Pancreas (tissue), 10 donors: ENCODE measurements at places on chromosomes 3 and 15. TPM values are rescaled to one million over a fixed set of nuclear protein-coding genes. Genes with fewer than 3 reads are reported as not detected.

Gene C2CD4A
- polyA plus RNA-seq: 2.2 TPM

Gene SMCO1
- 0.05 TPM for polyA plus RNA-seq

Gene PLSCR2
- 0.30 TPM for polyA plus RNA-seq

Gene HRH1
- 0.28 TPM for polyA plus RNA-seq

Gene UCN2
- polyA plus RNA-seq: not detected

Gene IGSF10
- polyA plus RNA-seq: 0.27 TPM

Gene SLC22A13
- polyA plus RNA-seq: 0.05 TPM

Gene AADACL2
- not detected for polyA plus RNA-seq

Gene C3orf22
- polyA plus RNA-seq: 0.09 TPM

Gene MAP6D1
- 1.4 TPM for polyA plus RNA-seq

Gene DTX3L
- 7.4 TPM for polyA plus RNA-seq

DNA sequence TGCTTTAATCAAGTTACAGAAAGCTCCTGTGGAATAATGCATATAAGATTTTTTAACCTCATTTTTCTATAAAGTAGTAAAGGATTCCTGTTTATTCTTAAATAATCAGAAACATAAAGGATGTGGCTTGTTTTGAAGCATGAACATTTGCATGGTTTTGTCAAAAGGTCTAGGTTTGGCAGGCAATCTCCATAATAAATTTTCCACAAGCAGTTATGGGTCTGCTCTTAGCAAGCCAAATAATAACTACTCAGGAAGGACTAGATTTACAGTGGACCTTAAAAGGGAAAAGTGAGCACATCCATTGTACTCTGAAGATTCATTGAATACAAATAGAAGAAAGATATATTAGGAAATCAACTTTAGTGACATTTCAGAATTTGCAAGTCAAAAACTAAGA lies 407.3 kb upstream of the CBLB start:
- no peaks in the 10 kb centered on the region for H3K36me3 ChIP-seq
- H3K4me1 ChIP-seq: no peaks in the 10 kb centered on the region
- no peak overlapping the region for H3K4me3 ChIP-seq
- no peak for DNase-seq

DNA sequence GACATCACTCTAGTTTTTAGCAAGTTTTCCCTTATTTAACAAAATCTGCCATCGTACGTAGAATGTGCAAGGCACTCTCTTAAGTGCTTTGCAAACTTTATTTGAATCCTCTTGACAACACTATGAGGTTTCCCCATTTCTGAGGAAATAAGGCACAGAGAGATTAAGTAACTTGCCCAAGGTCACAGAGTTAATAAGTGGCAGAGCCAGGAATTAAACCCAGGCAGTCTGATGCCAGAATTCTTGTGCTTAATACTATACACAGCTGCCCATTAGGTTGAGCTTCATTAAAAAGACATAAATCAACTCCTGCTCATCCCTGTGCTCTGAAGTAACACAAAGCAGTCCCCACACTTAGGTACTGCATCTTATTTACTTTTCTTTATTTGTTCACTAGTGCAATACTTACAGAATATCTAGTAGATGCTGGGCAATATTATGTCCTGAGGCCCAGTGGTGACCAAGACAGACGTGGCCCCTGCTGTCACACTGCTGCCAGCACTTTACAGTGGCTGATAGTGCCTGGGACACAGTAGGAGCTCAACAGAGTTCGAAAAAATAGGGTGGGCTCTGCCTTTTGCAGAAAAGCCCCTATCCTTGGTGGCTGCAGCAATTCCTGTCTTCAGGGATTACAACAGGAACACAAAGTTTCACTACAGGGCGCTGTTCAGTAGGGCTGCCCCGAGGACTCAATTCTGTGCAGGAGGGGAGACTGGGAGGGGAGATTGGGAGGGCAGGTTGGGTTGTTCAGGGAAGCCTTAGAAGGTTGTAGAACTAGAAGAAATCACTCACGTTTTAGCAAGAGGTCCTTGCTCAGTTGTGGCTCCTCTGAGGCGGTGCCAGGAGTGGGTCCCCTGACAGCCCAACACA lies 138.3 kb upstream of the TPM1 start:
- H3K27me3 ChIP-seq: no peaks in the 10 kb centered on the region
- H3K27ac ChIP-seq: no peak overlapping the region
- DNase-seq: no peak
- no peaks in the 10 kb centered on the region for H3K36me3 ChIP-seq
- H3K4me3 ChIP-seq: no peak overlapping the region

DNA sequence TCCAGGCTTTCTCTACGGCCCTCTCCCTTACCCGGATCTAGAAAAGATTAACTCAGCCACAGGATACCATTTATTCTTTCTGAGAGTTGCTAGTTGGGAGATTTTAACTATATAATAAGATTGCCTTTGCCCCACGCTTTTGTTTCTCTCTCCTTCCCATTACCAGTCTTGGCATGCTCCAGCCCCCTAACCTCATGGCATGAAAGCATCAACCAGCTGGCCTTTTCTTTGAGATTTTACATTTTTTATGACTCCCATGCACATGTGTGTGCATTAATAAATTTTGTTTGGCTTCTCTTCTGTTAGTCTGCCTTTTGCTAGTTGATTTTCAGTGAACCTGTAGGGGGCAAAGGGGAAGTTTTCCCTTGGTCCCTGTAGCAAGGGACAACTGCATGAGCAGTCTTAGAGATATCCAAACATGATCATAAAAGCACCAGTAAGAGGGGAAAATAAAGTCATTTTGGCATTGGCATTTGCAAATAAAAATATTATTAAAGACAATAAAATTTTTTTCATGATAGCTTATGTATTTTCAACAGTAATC lies 73.6 kb downstream of the OXSM start:
- no peak for DNase-seq
- no peak overlapping the region for H3K27ac ChIP-seq
- no peak overlapping the region for H3K4me3 ChIP-seq
- H3K4me1 ChIP-seq: no peaks in the 10 kb centered on the region

GRCh38 chr15:42577514-42578031 lies 2.2 kb downstream of the STARD9 start:
- no peaks in the 10 kb centered on the region for H3K27me3 ChIP-seq
- peaks cover 8% of the 10 kb centered on the region for H3K4me1 ChIP-seq
- H3K27ac ChIP-seq: no peak overlapping the region
- DNase-seq: no peak
- H3K4me3 ChIP-seq: no peak overlapping the region

DNA sequence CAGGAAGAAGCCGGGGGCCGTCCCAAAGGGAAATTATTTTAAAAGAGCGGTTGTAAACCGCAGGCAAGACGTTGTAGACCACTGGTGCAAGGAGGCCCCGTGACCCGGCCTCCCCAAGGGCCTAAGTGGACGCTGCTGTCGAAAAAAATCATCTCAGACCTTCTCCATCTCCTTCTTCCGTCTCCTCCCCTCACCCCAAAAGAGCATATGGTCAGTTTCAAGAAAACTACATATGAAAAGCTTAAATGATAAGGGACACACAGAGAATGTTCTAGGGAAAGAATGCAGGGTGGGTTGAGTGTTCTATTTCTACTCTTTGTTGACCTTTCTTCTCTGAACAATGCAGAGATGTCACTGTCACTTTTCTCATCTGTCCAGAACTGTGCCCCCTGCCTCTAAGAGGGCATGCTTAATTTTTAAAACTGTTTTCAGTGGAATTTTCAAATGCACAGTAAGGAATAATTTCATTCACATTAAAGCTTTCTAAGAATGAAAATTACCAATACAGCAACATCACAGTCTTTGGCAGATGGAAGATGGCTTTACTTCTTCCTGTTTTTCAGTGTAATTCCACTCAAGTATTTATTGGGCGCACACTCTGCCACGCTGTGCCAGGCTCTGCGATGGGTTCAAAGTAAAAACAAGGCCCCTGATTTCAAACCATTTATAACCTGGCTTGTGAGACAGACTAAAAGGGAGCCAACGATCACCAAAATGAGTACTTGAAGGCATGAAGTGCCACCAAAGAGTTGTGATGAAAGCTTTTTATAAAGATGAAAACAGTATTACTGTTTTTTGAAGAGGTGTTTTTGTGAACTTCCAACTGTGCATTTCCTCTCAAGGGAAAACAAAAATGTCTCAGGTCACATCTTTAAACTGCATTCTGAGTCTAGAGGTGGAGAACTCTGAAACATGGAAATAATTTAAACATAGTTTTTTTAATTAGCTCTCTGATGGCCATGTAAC lies 891 bp upstream of the TOP2B start:
- no peaks in the 10 kb centered on the region for H3K36me3 ChIP-seq
- H3K27me3 ChIP-seq: no peaks in the 10 kb centered on the region
- peak overlapping the region; percentile 95 for H3K27ac ChIP-seq
- H3K4me3 ChIP-seq: peak overlapping the region; percentile 58
- DNase-seq: no peak

DNA sequence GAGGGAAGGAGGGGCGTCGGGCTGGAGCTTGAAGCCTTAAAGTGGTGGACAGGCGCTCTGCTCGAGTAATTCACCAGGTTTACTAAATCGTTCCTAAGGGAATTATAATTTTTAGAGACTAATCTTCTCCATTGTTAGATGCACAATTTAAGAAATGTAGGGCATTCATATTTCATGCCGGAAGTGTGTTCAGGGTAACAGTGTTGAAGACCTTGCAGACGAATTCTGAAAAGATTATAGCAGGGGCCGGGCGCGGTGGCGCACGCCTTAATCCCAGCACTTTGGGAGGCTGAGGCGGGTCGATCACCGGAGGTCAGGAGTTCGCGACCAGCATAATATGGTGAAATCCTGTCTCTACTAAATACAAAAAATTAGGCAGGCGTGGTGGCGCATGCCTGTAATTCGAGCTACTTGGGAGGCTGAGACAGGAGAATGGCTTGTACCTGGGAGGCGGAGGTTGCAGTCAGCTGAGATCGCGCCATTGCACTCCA lies 365 bp upstream of the GTF2A2 start:
- H3K27me3 ChIP-seq: no peaks in the 10 kb centered on the region
- no peak for DNase-seq
- H3K4me1 ChIP-seq: peaks cover 6% of the 10 kb centered on the region
- no peaks in the 10 kb centered on the region for H3K36me3 ChIP-seq
- H3K4me3 ChIP-seq: peak overlapping the region; percentile 81

GRCh38 chr3:4950948-4951347 lies 28.3 kb upstream of the BHLHE40 start:
- peaks cover 6% of the 10 kb centered on the region for H3K4me1 ChIP-seq
- H3K27ac ChIP-seq: no peak overlapping the region
- H3K4me3 ChIP-seq: no peak overlapping the region
- no peaks in the 10 kb centered on the region for H3K27me3 ChIP-seq
- DNase-seq: no peak
- H3K36me3 ChIP-seq: no peaks in the 10 kb centered on the region

- H3K4me1 ChIP-seq: peaks cover 10% of the 10 kb centered on the region
- no peak overlapping the region for H3K27ac ChIP-seq
- DNase-seq: no peak
- no peaks in the 10 kb centered on the region for H3K36me3 ChIP-seq
- no peak overlapping the region for H3K4me3 ChIP-seq
Measured at GRCh38 chr15:56250626-56251025, 6.9 kb upstream of the RFX7 start.

GRCh38 chr3:95048564-95048963 lies 985.7 kb downstream of the NSUN3 start:
- no peak for DNase-seq
- H3K27me3 ChIP-seq: no peaks in the 10 kb centered on the region
- no peak overlapping the region for H3K27ac ChIP-seq

GRCh38 chr3:26279091-26279490 lies 343.5 kb upstream of the LRRC3B start:
- H3K27ac ChIP-seq: no peak overlapping the region
- no peaks in the 10 kb centered on the region for H3K27me3 ChIP-seq
- no peak for DNase-seq
- H3K36me3 ChIP-seq: no peaks in the 10 kb centered on the region
- H3K4me1 ChIP-seq: no peaks in the 10 kb centered on the region

GRCh38 chr3:73175698-73176097 lies 114.2 kb downstream of the EBLN2 start:
- H3K36me3 ChIP-seq: no peaks in the 10 kb centered on the region
- no peak overlapping the region for H3K27ac ChIP-seq
- no peaks in the 10 kb centered on the region for H3K4me1 ChIP-seq
- no peak for DNase-seq
- H3K27me3 ChIP-seq: no peaks in the 10 kb centered on the region

DNA sequence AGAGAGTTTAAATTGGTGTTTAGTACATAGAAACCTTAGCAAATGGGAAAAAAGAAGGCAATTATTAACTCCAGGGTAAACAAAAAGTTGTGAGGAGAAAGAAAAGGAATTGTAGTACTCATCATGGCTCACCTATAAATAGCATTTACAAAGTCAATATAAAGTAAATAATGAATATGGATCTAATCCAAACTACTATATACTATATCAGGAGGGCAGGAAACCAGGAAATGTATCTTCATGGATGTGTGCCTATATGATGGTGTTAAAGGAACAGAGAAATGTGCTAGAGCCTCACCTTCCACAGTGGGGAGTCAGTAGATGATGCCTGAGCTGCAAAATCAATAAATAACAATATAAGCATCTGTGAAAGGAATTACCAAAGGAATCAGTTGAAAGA lies 208.9 kb downstream of the FAM43A start:
- no peak for DNase-seq
- no peak overlapping the region for H3K4me3 ChIP-seq
- H3K36me3 ChIP-seq: no peaks in the 10 kb centered on the region
- no peak overlapping the region for H3K27ac ChIP-seq
- no peaks in the 10 kb centered on the region for H3K4me1 ChIP-seq

DNA sequence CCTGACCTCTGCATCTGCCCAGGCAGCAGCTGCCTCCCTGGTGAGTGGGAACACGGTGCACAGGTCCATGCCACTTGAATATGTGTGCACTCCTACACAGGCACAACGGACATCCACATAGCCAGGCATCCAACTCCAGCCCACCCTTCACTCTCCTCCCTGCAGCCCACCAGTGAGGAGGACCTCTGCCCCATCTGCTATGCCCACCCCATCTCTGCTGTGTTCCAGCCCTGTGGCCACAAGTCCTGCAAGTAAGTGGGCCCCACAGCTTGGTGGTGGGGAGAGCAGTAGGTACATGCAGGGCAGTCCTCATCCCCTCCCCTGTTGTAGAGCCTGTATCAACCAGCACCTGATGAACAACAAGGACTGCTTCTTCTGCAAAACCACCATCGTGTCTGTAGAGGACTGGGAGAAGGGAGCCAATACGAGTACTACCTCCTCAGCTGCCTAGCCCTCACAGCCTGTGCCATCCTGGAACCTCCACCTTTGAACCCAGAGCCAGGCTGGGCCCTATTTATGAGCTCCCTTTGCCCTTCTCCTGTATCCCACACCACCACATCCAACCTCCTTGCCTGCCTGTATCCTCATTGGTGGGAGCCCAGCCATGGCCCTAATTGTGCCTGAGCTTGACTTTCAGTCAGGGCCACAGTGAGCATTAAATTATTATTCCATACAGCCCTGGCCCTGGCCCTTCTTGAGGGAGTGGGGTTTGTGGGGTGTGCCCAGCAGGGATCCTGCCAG lies 1.5 kb upstream of the AMIGO3 start:
- H3K4me1 ChIP-seq: peaks cover 6% of the 10 kb centered on the region
- H3K4me3 ChIP-seq: no peak overlapping the region
- no peak overlapping the region for H3K27ac ChIP-seq
- peak; percentile 63 for DNase-seq
- no peaks in the 10 kb centered on the region for H3K36me3 ChIP-seq
